ENCODE measurements at places on chromosomes 11 and 22. TPM values are rescaled to one million over a fixed set of nuclear protein-coding genes. Genes with fewer than 3 reads are reported as not detected.

JAM3 gene
- 48.8 TPM for total RNA-seq

LRRC74B gene
- total RNA-seq: not detected

PDGFB gene
- 11.7 TPM for total RNA-seq

GRCh38 chr11:116701876-116702275, 70.9 kb downstream of the BUD13 start:
- DNase-seq: no peak

DNA sequence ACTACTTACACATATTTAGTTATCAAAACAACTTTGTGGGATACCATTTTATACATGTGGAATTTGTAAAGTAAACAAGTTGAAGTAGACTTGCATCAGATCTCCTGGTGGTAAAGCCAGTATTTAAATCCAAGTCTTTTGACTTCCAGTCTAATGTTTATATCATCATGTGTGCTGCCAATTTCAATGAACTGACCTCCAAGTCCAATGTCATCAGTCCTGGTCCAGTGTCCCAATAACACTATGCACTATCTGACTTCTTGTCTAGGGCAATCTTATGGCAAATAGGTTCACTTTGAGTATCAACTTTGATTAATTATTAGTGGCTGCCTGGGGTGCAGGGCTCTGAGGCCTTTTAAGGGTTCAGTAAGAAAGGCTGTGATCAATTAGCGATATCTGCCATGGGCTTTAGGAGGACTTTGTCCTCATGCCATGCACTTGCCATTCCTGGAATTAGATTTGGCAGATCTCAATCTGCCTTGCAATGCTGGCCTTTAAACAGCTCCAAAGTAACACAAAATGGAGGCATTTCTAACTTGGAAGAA, 9.6 kb upstream of the PTS start:
- DNase-seq: peak; percentile 89

GRCh38 chr11:115385226-115385625, 119.0 kb downstream of the CADM1 start:
- no peak for DNase-seq

DNA sequence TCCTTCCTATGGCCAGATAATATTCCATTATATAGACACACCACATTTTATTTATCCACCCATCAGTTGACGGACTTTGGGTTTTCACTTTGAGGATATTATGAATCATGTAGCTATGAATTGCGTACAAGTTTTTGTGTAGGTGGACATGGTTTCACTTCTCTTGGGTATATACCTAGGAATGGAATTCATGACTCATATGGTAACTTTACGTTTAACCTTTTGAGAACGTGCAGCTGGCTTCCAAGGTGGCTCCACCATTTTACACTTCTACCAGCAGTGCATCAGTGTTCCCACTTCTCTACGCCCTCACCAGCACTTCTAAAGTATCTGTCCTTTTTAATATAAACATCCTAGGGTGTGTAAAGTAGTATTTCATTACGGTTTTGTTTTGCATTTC, 112.0 kb downstream of the PLEKHA7 start:
- no peak for DNase-seq

GRCh38 chr22:26658161-26658560, 773 bp downstream of the MIAT start:
- no peak for DNase-seq

- peak; percentile 90 for DNase-seq
These were observed 289.2 kb downstream of the MN1 start for GRCh38 chr22:27512283-27512761.

- no peak for DNase-seq
These were observed 3.1 kb downstream of the DMC1 start for GRCh38 chr22:38566726-38567504.

Measured in fibroblast of villous mesenchyme (primary cell).